Muscle of leg (tissue), 16 donors: ENCODE measurements at places on chromosomes 2 and 18. TPM values are rescaled to one million over a fixed set of nuclear protein-coding genes. Genes with fewer than 3 reads are reported as not detected.

Gene MAPK4
- 7.4 TPM for polyA plus RNA-seq

Gene SCYGR5
- polyA plus RNA-seq, result not detected

GRCh38 chr2:177036747-177037146 is 175.8 kb upstream of the HNRNPA3 start:
- H3K4me1 ChIP-seq, result peaks cover 3% of the 10 kb centered on the region
- H3K27me3 ChIP-seq, result peaks cover 4% of the 10 kb centered on the region
- H3K4me3 ChIP-seq, result no peak overlapping the region
- DNase-seq, result no peak
- no peak overlapping the region for H3K27ac ChIP-seq
- no peaks in the 10 kb centered on the region for H3K36me3 ChIP-seq

- H3K4me3 ChIP-seq, result no peak overlapping the region
- H3K36me3 ChIP-seq, result no peaks in the 10 kb centered on the region
- H3K27ac ChIP-seq, result no peak overlapping the region
These were observed 28.0 kb upstream of the EFEMP1 start for GRCh38 chr2:55951533-55951932.
